ENCODE measurements at places on chromosomes 4 and X.

- no peak for DNase-seq
Observed at GRCh38 chrX:120136128-120136527, 20.4 kb upstream of the RHOXF1 start.

GRCh38 chrX:115940888-115941332 lies 229.6 kb upstream of the AGTR2 start:
- DNase-seq, result no peak

DNA sequence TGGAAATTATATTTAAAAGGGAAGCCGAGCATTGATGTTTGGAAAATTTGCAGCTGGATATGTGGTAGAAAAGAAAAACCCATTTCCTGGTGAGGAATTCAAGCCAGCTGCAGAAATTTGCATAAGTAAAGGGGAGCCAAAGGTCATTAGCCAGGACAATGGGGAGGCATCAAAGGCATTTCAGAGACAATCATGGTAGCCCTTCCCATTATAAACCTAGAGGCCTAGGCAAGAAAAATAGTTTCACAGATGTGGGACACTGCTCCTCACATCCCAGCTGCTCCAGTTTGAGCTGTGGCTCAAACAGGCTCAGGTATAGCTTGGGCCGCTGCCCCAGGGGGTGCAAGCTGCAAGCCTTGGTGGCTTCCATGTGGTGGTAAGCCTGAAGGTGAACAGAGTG lies 35.8 kb downstream of the NAP1L3 start:
- no peak for DNase-seq

GRCh38 chr4:110198049-110198434 lies 373 bp downstream of the ELOVL6 start:
- peak; percentile 28 for DNase-seq

GRCh38 chr4:73415807-73416238 lies 11.7 kb downstream of the ALB start:
- DNase-seq, result no peak

DNA sequence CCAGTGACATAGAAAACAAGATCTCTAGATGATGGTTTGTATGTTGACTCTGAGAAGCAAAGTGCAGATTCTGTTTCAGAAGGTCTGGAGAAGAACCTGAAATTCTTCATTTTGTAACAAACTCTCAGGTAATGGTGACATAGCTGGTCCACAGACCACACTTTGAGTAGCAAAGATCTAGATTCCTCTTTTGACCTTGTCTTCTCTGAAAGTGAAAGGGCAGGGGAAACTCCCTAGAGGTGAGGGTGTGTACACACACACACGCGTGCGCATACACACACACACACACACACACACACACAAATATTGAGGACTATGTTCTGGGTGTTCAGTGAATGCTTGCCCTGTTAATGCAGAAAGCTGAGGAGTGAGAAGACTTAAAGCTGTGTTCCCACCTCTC lies 110.1 kb downstream of the NHSL2 start:
- no peak for DNase-seq
